Fibroblast of skin of right quadriceps (primary cell): ENCODE measurements at places on chromosomes 16 and 17.
A peak's percentile ranks its signal among the peaks of the same experiment; 100 is the strongest.

DNA sequence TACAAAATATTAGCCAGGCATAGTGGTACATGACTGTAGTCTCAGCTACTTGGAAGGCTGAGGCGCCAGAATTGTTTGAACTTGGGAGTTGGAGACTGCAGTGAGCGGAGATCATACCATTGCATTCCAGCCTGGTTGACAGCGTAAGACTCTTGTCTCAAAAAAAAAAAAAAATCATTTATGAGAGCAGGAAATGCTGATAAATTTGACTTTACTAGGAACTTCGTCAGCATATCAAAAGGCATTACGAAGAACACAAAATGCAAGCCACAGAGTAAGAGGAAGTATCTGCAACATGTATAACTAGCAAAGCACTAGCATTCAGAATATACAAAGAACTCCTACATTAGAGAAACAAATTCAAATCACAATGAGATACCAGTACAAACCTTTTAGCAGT is 279.3 kb downstream of the ZFHX3 start:
- no peak for DNase-seq

DNA sequence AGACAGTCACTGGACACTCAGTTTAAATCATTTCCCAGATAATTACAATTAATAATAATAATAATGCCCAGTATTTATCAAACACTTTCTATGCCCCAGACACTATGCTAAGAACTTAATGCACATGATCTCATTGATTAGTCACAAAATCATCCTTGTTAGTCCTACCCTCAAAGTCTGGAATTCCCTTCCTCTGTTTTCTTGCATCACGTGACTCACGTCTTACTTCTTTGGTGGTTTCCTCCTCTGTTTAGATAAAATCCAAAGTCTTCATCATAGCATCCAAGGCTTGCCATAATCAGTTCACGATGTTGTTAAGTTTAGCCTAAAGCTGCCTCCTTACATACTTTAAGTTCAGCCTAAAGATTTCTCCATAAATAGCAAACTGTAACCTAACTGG is 471.9 kb downstream of the PMP22 start:
- peak; percentile 93 for DNase-seq

DNA sequence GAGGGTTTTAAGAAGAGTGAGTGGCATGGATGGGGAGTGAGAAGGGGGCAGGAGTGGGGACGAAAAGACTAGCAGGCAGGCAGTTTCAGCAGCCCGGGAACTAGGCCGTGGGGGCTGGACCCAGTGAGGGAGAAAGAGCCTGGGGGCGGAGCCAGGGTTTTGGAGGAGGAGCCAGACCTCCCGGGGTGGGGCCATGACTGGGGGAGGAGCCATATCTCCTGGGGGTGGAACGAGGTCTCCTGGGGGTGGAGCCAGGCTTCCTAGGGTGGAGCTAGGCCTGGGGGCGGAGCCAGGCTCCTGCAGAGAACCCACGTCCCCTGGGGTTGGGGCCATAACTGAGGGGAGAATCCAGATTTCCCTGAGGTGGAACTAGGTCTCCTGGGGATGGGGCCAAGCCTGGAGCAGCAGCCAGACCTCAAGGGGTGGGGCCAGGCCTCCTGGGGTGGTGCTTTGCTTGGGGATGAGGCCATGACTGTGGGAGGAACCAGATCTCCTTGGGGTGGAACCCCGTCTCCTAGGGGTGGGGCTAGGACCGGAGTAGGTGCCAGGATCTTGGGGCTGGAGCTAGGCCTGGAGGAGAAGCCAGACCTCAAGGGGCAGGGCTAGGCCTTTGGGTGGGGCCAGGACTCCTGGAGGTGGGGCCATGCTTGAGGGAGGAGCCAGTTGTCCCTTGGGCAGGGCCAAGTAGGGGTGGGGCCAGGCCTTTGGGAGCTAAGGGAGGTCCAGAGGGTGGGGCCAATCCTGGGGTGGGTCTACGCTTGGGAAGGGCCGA is 41.7 kb upstream of the JPH3 start:
- DNase-seq, result no peak

GRCh38 chr17:68398691-68399637 is 58.3 kb downstream of the WIPI1 start:
- DNase-seq, result peak; percentile 70

- DNase-seq, result no peak
Measured at GRCh38 chr16:85459529-85460251, 153.4 kb upstream of the GSE1 start.

DNA sequence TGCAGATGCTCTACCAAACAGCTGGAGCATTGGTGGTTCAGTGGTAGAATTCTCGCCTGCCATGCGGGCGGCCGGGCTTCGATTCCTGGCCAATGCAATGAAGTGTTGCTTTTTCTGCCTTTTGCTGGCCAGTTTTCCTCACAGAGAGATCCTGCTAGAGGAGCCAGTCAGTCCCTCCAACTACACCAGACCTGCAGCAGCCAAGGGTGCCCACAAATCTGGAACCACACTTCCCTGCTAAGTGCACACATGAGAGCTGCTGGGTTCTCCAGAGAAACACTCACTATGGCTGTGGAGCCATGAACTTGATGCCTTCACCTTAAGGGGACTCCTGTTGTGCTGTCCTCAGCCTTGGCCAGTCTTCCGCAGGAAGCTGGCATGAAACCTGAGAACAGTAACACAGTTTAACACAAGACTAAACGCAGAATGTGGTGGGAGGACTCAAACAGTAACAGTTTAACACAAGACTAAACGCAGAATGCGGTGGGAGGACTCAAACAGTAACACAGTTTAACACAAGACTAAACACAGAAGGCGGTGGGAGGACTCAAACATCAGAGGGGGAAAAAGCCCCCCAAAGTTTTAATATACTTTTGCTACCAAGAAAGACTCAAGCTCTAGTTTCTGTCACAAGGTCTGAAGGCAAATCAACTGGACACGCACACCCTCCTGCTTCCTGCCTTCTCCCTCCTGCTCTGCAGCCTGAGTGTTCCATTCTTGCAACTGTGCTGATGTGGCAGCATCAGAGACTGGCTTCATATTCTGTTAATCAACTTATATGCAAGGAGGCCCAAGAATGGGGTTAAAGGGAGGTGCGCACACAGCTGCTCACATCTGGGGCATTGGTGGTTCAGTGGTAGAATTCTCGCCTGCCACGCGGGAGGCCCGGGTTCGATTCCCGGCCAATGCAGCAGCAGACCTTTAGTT is 12.0 kb downstream of the VAC14 start:
- DNase-seq, result peak; percentile 65

DNA sequence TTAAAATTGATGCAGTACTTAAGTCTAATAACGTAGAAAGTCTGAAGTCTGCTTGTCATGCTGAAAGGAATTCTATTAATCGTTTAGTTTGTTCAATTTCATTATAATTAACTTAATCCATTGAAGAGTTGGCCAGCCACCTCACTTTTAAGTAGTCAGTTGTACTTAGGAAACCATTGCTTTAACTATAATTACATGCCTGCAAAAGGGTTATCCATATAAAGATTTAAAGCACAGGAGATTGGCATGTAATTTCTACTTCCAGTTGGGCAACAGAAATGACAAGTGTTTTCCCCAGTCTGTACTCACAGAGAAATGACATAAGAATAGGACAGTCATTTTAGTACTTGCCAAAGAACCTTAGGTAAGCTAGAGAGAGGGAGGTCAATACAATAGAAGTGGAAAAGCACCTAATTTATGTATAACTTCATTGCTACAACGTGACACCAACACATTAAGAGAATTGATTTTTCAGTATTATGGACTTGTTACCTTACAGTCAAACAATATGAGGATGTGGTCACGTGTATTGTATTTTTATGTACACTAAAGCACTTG is 3.7 kb upstream of the USP32 start:
- no peak for DNase-seq

- DNase-seq, result no peak
Measured at GRCh38 chr16:81415751-81416150, 28.9 kb upstream of the CMIP start.

GRCh38 chr16:1613728-1614455 is 1.7 kb downstream of the CRAMP1 start:
- DNase-seq, result no peak

- no peak for DNase-seq
Measured at GRCh38 chr16:49744244-49745220, 111.4 kb downstream of the ZNF423 start.

DNA sequence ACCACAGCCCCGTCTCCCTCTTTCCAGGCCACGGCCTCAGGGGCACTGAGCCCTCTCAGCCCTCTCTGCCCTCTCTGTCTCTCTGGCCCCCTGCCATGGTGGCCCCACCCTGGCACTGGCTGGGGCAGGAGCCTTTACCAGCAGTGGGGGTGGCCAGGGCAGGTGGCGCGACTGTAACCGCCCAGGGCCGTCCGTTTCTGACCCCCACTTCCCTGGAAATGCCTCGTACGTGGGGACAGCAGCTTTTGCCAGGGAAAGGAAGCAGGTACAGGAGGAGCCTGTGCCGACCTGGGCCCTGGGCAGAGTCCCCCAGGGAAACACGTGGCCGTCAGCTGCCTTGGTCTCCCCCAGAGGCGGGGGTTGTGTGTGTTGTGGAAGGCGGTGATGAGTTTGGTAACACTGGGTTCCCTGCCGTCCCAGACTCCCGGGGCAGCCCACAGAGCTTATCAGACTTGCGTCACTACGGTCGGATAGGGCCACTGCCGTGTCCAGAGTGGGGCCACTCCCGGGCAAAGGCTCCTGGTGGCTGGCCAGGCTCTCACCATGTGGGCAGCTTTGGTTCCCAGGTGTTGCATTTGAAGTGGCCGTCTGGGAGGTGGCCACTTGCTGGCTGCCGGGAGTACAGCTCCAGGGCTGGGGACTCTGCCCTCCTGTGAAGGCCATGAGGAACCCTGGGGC is 249.3 kb upstream of the CIBAR2 start:
- DNase-seq, result no peak

DNA sequence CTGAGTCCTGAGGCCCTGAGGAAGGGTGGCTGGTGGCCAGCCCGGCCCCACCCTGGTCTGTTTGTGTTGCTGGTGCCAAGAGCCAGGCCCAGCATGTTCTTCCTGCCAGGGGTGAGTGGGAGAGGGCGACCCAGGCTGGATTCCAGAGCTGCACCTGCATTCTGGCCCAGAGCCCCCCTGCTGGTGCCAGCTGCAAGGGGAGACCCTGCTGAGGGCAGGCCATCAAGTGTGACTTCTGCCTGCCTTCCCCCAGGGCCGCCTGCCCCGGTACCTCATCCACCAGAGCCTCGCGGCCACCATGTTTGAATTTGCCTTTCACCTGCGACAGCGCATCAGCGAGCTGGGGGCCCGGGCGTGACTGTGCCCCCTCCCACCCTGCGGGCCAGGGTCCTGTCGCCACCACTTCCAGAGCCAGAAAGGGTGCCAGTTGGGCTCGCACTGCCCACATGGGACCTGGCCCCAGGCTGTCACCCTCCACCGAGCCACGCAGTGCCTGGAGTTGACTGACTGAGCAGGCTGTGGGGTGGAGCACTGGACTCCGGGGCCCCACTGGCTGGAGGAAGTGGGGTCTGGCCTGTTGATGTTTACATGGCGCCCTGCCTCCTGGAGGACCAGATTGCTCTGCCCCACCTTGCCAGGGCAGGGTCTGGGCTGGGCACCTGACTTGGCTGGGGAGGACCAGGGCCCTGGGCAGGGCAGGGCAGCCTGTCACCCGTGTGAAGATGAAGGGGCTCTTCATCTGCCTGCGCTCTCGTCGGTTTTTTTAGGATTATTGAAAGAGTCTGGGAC is 2.4 kb upstream of the TCAP start:
- no peak for DNase-seq

DNA sequence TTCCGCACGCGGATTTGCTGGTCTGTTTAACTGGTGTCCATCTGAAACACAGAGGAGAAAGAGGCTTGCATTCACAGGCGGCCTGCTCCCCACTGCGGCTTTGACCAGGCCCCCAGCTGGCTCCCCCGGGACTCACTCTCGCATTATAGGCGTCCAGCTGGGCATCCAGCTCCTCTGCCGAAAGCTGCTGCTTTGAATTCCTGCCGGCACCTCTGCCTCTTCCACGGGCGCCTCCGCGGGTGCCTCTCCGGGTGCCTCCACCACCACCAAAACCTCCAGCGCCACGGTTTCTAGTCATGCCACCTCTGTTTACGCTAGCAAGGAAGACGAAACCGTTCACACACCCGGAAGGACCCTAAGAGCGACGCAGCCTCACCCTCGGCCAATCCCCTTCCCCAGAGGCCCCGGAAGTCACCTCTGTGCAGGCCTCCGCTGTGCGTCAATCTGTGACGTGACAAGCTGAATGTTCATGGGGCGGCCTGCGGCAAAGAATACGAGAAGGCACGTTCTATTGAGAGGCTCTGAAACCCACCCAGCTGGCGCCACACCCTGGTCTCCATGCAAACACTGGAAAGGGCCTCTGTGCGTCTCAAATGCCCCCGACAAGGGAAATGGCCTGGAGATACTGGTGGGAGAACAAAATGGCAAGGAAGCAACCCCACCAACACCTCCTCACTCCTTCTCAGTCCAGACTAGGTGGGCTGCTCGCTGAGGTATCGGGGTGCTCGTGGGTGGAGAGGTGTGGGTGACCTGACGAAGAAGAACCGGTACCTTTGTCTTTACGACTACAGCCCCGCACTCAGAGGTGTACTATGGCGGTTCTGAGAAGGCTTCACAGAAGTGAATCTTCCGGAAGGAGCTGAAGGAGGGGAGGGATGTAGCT is 3.0 kb downstream of the ALYREF start:
- no peak for DNase-seq

GRCh38 chr16:56311208-56312027 is 113.9 kb downstream of the AMFR start:
- no peak for DNase-seq

GRCh38 chr17:57368637-57369336 is 112.5 kb downstream of the MSI2 start:
- no peak for DNase-seq

GRCh38 chr17:29733166-29733565 is 110.5 kb upstream of the CORO6 start:
- DNase-seq, result peak; percentile 19

- DNase-seq, result no peak
Measured at GRCh38 chr17:50647187-50647586, 12.5 kb downstream of the ABCC3 start.

- peak; percentile 89 for DNase-seq
Measured at GRCh38 chr17:37824534-37825485, 80.0 kb upstream of the HNF1B start.

GRCh38 chr16:2535625-2536013 is 2.2 kb upstream of the PDPK1 start:
- peak; percentile 51 for DNase-seq

- no peak for DNase-seq
Measured at GRCh38 chr17:10756619-10757018, 26.8 kb upstream of the TMEM220 start.

DNA sequence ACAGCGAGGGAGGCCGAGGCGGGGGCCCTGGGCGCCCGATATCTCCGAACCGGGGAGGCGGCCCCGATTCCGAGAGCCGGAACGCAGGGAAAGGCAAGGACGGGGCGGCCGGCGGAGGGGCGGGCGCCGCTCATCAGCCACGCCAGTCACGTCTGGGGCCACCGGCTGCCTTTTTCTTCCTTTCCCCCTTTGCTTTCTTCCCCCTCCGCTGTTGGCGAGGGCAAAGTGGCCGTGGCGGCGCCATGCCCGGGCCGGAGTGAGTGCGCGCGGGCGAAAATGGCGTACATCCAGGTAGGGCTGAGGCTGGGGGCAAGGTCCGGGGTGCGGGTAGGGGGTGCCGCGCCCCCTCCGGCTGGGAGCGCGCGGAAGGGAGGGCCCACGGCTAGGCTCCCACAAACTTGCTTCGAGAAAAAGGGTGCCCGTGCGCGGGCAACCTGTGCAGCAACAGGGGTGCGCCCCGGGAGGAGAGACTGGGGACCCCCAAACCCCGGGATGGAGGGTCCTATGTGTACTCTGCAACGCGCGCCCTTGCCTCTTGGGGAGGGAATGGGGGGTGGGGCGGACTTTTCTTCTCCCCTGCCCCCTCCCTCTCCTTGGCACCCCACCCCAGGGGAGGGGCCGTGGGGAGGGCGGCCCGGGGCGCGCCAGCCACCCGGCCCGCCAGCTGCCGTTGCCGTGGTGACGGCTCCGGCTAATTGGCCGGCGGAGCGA is 486 bp downstream of the SYT17 start:
- DNase-seq, result no peak

GRCh38 chr17:28760601-28761562 is 17.1 kb downstream of the TRAF4 start:
- peak; percentile 38 for DNase-seq
